ENCODE measurements at places on chromosomes 7 and 10.

GRCh38 chr7:22444181-22444971 is 55.6 kb downstream of the STEAP1B start:
- DNase-seq, result no peak

DNA sequence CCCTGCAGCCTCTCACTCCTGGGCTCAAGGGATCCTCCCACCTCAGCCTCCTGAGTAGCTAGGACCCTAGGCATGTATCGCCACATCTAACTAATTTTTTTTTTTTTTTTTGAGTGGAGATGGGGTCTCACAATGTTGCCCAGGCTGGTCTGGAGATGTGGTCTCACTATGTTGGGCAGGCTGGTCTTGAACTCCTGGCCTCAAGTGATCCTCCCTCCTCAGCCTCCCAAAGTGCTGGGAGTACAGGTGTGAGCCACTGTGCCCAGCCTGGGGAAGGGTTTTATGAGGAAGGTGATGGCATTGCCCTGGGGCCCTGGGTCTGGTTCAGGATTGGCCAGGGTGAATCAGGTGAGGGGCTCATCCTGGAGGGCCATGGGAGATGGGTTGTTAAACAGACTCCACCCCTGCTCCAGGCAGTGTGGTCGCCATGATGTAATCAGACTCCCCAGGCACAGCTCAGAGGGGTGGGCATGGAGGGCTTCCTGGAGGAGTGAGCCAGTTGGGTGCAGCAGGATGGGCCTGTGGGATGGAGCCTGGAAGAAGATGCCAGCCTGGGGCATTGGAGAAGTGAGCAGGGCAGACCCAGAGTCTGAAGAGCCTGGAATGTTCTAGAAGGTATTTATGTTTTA is 82.7 kb downstream of the MYL10 start:
- DNase-seq, result no peak

- no peak for DNase-seq
Measured at GRCh38 chr7:100888291-100888987, 1.1 kb downstream of the UFSP1 start.

DNA sequence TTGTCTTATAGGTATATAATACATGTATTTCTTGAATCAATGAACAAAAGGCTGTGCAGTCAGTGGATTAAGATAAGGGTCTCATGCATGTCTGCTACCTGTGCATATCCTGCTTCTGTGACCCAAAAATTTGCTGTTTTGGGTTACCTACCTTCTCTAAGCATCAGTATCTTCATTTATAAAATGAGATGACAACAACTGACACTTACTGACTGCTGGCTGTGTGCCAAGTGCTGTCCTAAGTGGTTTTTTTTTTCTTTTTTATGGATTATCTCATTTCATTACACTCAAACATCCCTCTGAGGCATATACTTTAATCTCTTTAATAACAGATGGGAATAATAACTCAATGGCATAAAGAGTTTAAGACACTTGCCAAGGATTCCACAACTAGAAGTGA is 2.1 kb downstream of the PDK4 start:
- no peak for DNase-seq

- no peak for DNase-seq
Measured at GRCh38 chr7:82257118-82257695, 186.4 kb downstream of the CACNA2D1 start.

- DNase-seq, result no peak
Measured at GRCh38 chr7:38656968-38657367, 25.8 kb upstream of the AMPH start.

- DNase-seq, result no peak
Measured at GRCh38 chr10:95254629-95255028, 36.2 kb downstream of the PDLIM1 start.

DNA sequence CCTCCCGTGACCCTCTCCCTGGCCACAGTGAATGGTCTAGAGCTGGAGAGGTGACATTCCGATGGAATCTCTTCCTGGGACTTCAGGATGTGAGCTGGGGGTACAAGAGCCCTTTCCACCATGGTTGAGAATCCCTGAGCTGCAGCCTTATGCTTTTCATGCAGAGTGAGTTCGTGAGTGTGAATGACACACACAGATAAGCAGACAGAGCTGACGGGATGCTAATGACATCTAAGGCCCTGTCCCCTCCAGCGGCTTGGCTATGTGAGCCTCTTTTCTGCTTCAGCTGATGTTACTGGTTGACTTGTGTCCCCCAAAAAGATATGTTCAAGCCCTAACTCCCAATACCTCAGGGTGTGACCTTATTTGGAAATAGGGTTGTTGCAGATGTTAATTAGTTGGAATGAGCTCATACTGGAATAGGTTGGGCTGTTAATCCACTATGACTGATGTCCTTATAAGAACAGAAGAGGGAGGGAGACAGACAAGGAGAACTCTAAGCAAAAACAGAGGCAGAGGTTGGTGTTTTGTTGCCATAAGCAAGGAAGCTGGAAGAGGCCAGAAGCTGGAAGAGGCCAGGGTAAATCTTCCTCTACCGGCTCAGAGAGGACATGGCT is 111.1 kb upstream of the AFAP1L2 start:
- no peak for DNase-seq

Measured in activated CD4-positive, alpha-beta memory T cell treated with anti-CD3 and anti-CD28 coated beads, Interleukin-2, amount 10 ng/mL, durations not matched to agents 7 days and 5 days (primary cell).